ENCODE measurements at places on chromosomes 4 and X.

DNA sequence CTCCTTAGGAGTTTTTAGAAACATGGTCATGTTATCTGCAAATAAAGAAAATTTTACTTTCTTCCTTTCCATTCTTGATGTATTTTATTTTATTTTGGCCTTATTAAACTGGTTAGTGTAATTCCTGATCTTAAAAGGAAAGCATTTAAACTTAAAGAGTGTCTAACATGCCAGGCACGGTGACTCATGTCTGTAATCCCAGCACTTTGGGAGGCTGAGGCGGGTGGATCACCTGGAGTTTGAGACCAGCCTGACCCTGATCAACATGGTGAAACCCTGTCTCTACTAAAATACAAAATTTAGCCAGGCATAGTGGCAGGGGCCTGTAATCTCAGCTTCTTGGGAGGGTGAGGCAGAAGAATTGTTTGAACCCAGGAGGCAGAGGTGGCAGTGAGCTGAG is 281.3 kb downstream of the PTTG2 start:
- no peak for DNase-seq

DNA sequence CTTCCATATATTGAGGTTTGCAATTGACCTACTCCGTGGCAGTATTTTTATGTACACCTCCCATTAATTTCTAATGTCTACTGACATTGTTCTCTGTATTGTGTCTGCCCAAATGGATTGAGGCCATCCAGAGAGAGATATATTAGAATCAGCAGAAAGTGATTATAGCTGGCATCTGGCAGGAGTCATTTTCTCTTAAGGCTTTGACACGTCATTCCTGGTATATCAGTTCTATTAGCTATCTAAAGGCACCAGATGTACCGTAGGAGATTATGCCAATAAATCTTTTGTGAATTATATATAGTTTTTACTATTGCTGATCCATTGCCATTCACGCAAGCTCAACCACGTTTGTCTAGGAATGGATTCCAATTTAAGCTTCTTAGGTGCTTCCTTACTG is 1026.4 kb upstream of the IGFBP7 start:
- DNase-seq: no peak

- no peak for DNase-seq
These were observed 14.3 kb upstream of the TSPAN5 start for GRCh38 chr4:98672583-98673287.

DNA sequence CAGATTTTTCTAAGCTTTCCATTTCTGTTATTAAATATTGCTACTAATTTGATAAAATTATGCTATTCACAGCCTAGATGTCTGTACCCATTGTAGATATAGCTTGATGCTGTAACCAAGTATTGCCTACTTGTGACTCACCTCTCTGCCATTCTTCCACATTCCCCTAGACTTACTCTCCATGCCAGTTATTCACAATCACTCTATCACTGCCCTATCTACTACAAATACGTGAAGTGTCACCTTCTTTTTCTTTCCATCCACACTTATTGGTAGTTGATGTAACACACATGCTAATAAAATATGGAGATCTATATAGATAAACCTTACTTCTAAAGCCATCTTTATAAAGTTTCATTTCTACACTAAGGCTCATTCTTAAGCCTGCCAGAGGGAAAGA is 179.4 kb upstream of the PACRGL start:
- no peak for DNase-seq

DNA sequence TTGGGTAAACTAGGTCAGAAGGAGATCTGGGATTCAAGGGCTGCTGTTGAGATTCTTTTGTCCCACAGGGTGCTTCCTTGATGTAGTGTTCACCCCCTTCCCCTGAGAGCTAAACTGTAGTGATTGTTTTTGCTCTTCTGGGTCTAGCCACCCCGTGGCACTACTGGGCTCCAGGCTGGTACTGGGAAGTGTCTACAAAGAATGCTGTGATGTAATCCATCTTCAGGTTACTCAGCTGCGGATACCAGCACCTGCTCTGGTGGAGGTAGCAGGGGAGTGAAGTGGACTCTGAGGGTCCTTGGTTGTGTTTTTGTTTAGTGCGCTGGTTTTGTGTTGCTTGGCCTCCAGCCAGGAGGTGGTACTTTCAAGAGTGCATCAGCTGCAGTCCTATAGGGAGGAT is 365.5 kb downstream of the ZNF674 start:
- DNase-seq: no peak

DNA sequence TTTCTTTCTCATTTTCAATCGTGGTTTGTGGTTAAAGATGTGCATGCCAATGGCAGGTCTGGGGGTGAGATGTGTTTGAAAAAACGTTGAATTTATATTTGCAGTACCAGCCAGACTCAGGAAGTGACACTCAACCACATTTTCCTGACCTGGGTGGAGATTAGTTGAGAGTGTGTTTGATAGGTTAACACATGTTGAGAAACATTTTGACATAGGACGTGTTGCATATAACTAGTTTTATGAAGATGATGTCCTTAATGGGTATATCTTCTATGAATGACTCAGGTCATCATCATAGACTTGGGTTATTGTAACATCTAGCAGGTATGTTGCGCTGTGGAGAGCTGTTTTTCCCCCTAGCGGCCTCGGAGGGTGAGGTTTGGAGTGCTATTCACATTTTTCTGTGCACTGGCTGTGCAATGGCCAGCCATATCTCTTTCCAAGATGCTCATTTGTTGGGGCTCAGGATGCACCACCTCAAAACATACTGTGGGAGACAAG is 21.7 kb upstream of the CD38 start:
- DNase-seq: no peak

- DNase-seq: no peak
These were observed 214.7 kb downstream of the TRAM1L1 start for GRCh38 chr4:116870686-116871085.

- no peak for DNase-seq
These were observed 78.0 kb upstream of the DRD5 start for GRCh38 chr4:9703391-9703790.

- no peak for DNase-seq
These were observed 75.0 kb downstream of the PTTG2 start for GRCh38 chr4:38034986-38035882.

DNA sequence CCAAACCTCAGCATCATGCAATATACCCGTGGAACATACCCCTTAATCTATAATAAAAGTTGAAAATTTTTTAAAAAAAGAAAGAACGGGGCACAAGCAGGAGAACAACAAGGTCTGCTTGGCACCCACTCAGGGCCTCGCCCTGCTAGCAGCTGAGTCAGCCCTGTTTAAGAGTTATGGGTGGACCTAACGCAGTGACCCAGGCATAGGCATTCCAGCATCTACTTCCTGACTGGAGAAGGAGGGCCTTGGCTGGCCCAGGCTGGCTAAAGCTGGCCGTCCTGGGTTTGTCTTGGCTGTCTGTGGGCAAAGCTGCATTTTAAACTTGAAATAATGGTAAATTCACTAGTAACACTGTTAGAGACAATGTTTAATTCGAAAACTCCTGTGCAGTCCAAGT is 236.7 kb upstream of the PGRMC2 start:
- peak; percentile 70 for DNase-seq

GRCh38 chrX:34467437-34467836 is 189.6 kb downstream of the TMEM47 start:
- DNase-seq: no peak

- DNase-seq: no peak
These were observed 81.6 kb downstream of the RBPJ start for GRCh38 chr4:26402458-26402857.

- DNase-seq: no peak
These were observed 29.1 kb downstream of the CENPE start for GRCh38 chr4:103168993-103169392.

DNA sequence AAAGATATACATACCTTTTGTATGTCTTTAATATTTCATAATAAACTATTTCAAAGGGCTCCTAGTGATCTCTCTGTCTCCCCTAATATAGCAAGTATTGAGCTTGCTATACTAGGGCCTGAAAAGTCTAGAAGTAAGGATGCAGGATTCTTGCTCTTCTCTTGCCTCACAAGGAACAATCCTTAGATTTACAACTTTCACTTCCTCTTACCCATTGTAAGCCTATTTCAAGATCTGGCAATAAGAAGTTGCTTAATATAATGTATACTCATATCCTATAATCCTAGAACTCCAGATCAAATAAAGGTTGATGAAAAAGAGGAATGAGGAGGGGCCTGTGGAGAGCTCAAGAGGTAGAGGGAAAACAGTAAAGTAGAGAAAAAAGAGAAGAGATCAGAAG is 40.8 kb upstream of the CHRDL1 start:
- no peak for DNase-seq

DNA sequence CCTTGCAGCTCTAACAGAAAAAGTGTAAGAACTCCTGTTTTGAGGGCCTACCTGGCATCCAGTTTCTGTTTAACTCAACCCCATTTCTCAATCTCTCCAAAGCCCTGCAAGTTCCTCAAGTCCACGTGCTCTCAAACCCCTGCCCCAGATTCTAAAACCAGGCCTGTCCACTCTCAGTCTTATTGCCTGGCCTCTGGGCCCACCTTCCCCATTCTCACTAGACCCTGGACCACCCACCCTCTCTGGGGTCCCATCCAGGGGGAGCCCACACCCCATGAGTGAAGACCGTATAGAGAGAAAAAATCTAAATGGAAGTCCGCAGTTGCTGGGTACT is 58.3 kb downstream of the TLR10 start:
- DNase-seq: no peak

DNA sequence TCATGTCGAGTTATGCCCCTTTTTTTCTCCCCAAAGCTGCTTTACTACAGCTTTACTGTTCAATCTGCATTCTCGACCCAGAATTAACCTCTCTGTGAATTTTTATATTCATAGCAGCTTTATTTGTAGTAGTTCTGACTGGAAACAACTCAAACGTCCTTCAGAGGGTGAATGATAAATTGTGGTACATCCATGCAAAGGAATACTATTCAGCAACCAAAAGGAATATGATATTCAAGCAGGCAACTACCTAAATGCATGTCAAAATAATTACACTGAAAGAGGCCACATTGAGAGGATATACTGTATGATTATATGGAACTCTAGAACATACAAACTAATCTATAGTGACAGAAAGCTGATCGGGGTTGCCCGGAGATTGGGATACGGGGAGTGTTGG is 20.0 kb upstream of the MECP2 start:
- DNase-seq: no peak

- DNase-seq: no peak
These were observed 499 bp downstream of the CYP2U1 start for GRCh38 chr4:107931775-107932321.

- DNase-seq: no peak
These were observed 13.7 kb upstream of the ZNF185 start for GRCh38 chrX:152884171-152884570.

- DNase-seq: no peak
These were observed 40.0 kb downstream of the FGFRL1 start for GRCh38 chr4:1051472-1051871.

- no peak for DNase-seq
These were observed 2.4 kb downstream of the RHOH start for GRCh38 chr4:40199179-40199670.

DNA sequence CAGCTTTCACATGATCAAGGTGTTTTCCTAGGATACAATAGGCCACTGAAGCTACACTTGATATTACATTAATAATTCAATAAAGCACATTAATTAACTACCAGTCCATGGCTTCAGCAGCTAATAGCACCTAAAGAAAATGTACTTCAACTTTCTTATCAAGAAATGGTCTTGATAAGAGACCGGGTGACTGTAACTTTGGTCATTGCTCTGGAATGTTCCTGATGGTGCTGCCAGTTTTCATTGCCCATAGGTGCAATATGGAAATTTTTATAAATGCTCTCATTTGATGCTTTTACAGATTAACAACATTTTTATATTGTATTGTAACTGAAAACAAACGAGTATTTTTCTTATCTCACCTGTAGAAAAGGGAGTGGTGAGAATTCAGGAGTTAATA is 165.4 kb downstream of the SHROOM3 start:
- DNase-seq: no peak

GRCh38 chr4:78689261-78689660 is 86.9 kb upstream of the BMP2K start:
- DNase-seq: no peak

DNA sequence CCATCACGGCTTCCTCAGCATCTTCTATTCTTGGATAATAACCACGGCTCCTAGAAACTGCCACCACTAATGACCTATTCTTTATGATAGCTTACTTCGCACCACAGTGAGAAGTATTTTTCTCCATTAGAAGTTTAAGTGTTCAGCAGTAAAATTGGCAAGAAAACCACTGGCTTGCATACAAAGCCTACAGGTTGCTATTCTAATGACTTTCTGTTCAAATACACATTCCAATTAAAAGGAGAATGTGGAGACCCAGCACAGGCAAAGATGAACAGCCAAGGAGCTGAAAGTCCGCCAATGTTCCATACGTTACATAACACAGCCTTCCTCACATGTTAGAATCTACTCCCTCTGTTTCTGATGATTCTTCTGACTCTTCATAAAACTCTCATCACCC is 875.0 kb upstream of the PRKX start:
- DNase-seq: no peak

GRCh38 chr4:84492290-84492689 is 6.8 kb downstream of the NKX6-1 start:
- no peak for DNase-seq

DNA sequence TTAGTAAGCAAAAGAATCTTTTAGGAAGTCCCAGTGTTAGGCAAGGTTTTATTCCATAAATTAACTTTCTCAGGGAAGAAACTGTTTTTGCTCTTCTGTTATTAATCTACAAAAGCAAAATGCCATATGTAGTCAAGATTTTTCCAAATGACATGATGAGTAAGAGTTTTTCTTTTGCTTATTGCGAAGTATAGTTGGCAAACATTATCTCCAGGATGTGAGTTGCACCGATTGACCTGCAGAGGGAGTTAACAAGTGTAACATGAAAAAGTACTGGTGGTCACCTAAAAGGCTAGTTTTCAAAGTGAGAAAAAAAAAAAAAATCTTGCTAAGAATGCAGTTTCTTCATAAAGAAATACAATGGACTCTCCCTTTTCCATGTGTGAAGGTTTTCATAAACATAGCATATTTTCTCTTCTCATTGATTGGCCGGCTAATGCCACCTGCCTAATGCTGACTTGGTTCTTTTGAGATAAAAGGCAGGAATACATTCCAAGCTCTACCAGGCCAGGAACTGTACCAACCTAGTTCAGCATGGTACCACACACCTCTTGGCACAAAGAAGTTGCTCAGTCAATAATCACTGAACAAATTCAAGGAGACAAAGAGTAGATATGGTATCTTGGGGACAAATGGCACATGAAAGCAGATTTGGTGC is 100.2 kb downstream of the LNX1 start:
- DNase-seq: peak; percentile 89

DNA sequence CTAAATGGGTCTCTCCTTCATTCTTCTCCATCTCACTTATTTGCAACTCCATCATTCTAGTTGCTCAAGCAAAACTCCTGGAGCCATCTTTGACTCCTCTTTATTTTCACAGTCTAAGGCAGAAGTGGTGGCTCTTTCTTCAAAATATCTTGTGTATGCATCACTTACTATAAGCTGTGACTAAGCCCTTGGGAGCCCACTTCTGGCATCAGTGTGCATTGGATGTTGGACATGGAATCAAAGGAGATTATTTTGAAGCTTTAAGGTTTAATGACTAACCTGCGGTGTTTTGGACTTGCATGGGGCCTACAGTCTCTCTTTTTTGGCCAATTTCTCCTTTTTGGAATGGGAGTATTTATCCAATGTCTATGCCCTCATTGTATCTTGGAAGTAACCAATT is 276.8 kb downstream of the SPOCK3 start:
- DNase-seq: no peak
